Subcutaneous adipose tissue (tissue), 4 donors: ENCODE measurements at places on chromosomes 3 and 15. TPM values are rescaled to one million over a fixed set of nuclear protein-coding genes. Genes with fewer than 3 reads are reported as not detected.

Gene NMD3
- total RNA-seq = 68.2 TPM

Gene NLGN1
- total RNA-seq = 8.5 TPM

Gene IL17RE
- 11.0 TPM for total RNA-seq

Gene EFHB
- not detected for total RNA-seq

Gene AGBL1
- total RNA-seq = not detected

Gene ATP10A
- 14.4 TPM for total RNA-seq

Gene GPR160
- total RNA-seq = 4.6 TPM

Gene MYEF2
- 12.9 TPM for total RNA-seq

Gene TP63
- 0.17 TPM for total RNA-seq

Gene AMIGO3
- 0.68 TPM for total RNA-seq

Gene LRRC57
- 15.9 TPM for total RNA-seq

Gene CCR8
- total RNA-seq = not detected
